ENCODE measurements at places on chromosomes 3 and 15.

DNA sequence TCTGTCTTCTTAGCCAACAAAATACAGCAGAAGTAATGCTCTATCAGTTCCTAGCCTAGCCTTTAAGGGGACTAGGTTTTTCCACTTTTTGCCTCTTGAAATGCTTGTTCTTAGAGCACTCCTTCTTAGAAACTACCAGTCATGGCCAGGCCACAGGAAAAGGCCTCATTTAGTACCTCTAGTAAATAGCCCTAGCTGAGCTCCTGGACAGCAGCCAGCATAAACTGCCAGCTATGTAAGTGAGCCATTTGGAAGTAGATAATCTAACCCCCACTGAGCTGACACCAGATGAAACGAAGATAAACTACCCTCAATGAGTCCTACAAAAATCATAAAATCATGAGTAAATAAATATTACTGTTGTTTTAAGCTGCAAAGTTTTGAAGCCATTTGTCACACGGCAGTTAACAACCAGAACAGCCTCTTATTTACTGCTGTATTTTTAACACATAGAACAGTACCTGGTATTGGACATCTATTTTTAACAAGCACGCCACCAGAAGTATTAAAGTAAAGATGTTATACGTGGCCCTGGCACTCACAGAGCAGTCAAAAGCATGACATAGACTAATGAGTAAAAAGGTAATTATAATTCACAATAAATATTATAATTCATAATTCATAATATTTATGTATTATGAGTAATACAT, 12.0 kb downstream of the TBC1D5 start:
- DNase-seq: no peak

GRCh38 chr3:48478626-48479555, 25.1 kb downstream of the SHISA5 start:
- DNase-seq: no peak

- DNase-seq: peak; percentile 73
These were observed 595 bp downstream of the PDCD7 start for GRCh38 chr15:65132878-65133547.

DNA sequence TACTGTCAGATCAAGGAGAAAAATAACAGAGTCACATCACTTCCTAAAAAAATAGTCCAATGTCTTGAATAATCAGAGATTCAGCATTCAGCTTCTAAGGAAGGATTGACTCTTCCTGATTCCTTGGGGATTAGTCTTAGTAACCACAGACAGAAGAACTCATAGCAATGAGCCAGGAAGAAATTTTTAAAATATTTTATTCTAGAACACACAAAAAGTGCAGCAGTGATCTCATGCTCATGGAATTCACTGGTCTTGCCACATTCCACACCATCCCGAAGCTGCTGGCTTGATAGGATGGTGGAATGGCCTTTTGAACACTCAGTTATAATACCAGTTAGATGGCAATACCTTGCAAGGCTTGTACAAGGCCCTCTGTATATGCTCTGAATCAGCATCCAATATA, 43.0 kb upstream of the ABI3BP start:
- no peak for DNase-seq

- peak; percentile 11 for DNase-seq
These were observed 184.5 kb downstream of the USP13 start for GRCh38 chr3:179837374-179837773.
